ENCODE measurements at places on chromosomes 3 and 15. TPM values are rescaled to one million over a fixed set of nuclear protein-coding genes. Genes with fewer than 3 reads are reported as not detected.

DNA sequence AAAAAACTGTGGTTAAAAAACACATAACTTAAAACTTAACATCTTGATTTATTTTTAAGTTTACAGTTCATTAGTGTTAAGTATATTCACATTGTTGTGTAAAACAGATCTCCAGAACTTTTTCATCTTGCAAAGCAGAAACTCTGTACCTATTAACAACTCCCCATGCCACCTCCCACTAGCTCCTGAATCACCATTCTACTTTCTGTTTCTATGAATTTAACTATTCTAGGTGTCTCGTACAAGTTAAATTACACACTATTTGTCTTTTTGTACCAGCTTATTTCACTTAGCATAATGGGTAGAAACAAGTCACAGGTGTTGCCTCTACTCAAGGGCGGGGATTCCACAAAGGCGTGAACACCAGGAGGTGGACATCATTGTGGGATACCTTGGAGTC lies 43.2 kb downstream of the CRTC3 start:
- H3K4me1 ChIP-seq = no peaks in the 10 kb centered on the region
- DNase-seq = no peak
- no peaks in the 10 kb centered on the region for H3K36me3 ChIP-seq
- H3K27ac ChIP-seq = no peak overlapping the region
- H3K27me3 ChIP-seq = no peaks in the 10 kb centered on the region

- peak overlapping the region; percentile 93 for H3K27ac ChIP-seq
- H3K4me1 ChIP-seq = peaks cover 4% of the 10 kb centered on the region
- peak overlapping the region; percentile 98 for H3K4me3 ChIP-seq
- DNase-seq = peak; percentile 54
- no peaks in the 10 kb centered on the region for H3K27me3 ChIP-seq
These were observed 1.2 kb downstream of the GOLIM4 start for GRCh38 chr3:168094580-168094876.

GRCh38 chr3:124764746-124765145 lies 34.5 kb downstream of the UMPS start:
- no peak overlapping the region for H3K27ac ChIP-seq
- no peaks in the 10 kb centered on the region for H3K27me3 ChIP-seq
- peaks cover 29% of the 10 kb centered on the region for H3K36me3 ChIP-seq
- H3K4me3 ChIP-seq = no peak overlapping the region

- peaks cover 19% of the 10 kb centered on the region for H3K4me1 ChIP-seq
- H3K36me3 ChIP-seq = no peaks in the 10 kb centered on the region
- no peak overlapping the region for H3K4me3 ChIP-seq
- no peak overlapping the region for H3K27ac ChIP-seq
- no peaks in the 10 kb centered on the region for H3K27me3 ChIP-seq
These were observed 262.8 kb downstream of the RORA start for GRCh38 chr15:60966316-60966715.

DNA sequence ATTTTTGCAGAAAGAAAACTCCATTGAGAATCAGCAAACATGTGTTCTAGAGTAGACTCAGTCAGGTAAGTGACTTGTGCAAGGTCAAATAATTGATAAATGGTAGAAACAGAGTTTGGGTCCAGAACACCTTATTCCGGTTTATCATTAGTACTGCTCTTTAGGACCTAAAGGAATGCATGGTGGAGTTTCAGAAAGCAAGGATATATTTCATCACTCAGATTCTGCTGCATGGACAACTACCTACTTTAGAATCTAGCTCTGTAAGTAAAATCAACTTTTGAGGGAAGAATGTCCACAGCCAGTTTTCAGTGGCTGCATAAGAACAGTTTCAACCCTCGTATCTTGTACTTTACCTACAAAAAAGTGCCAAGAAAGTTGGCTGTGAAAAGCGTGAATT lies 43.6 kb downstream of the TIMP4 start:
- H3K4me1 ChIP-seq = no peaks in the 10 kb centered on the region
- peaks cover 24% of the 10 kb centered on the region for H3K27me3 ChIP-seq
- no peak for DNase-seq
- no peak overlapping the region for H3K27ac ChIP-seq
- H3K36me3 ChIP-seq = no peaks in the 10 kb centered on the region

- H3K4me3 ChIP-seq = no peak overlapping the region
- H3K36me3 ChIP-seq = no peaks in the 10 kb centered on the region
- no peak overlapping the region for H3K27ac ChIP-seq
- H3K27me3 ChIP-seq = no peaks in the 10 kb centered on the region
These were observed 395.5 kb downstream of the FGF12 start for GRCh38 chr3:192331749-192332385.

GRCh38 chr3:42675909-42676308 lies 9.4 kb upstream of the KLHL40 start:
- peaks cover 6% of the 10 kb centered on the region for H3K4me1 ChIP-seq
- H3K36me3 ChIP-seq = no peaks in the 10 kb centered on the region
- no peak overlapping the region for H3K27ac ChIP-seq
- no peaks in the 10 kb centered on the region for H3K27me3 ChIP-seq

- H3K27me3 ChIP-seq = no peaks in the 10 kb centered on the region
- H3K4me3 ChIP-seq = no peak overlapping the region
- no peaks in the 10 kb centered on the region for H3K36me3 ChIP-seq
- H3K4me1 ChIP-seq = no peaks in the 10 kb centered on the region
- no peak for DNase-seq
- no peak overlapping the region for H3K27ac ChIP-seq
These were observed 5.7 kb upstream of the GNB5 start for GRCh38 chr15:52196891-52197290.

DNA sequence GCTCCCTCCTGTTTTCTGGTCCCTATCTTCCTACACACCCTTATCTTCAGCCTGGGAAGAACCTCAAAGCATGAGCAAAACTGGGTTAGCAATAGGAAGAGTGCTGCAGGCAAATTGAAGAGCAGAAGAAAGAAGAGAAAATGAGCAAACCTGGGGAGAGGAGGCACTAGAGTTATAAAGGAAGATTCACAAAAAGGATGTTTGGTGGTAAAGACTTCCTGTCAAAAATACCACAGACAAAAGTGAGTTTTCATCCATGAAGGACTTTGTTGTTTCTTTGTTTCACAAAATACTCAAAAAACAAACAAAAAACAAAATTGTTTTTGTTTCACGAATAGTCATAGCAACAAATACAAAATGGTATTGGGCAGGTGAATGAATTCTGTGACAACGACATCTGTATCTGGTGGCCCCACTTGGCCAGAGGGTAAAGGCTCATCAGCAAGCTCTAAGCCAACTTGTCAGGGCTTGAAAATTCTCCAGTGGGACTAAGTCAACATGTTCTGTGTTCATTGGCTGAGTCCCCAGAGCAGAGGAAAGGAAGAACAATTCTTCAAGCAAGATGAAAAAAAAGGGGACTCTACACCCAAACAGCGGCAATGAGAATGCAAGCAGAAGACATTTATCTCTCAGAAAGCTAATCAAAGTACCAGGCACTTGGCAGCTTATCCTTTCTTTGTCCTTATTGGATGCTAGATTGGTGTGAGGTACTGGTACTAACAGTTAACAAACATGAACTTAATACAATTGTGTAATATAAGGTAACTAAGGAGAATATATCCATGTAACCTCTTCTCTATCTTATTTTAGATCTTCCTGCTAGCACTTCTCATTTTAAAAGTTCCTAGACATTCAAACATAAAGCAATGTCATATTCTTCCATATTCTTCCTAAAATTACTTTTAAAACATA lies 9.7 kb downstream of the ATP8B4 start:
- H3K4me1 ChIP-seq = no peaks in the 10 kb centered on the region
- no peaks in the 10 kb centered on the region for H3K36me3 ChIP-seq
- peaks cover 2% of the 10 kb centered on the region for H3K27me3 ChIP-seq
- DNase-seq = peak; percentile 53

DNA sequence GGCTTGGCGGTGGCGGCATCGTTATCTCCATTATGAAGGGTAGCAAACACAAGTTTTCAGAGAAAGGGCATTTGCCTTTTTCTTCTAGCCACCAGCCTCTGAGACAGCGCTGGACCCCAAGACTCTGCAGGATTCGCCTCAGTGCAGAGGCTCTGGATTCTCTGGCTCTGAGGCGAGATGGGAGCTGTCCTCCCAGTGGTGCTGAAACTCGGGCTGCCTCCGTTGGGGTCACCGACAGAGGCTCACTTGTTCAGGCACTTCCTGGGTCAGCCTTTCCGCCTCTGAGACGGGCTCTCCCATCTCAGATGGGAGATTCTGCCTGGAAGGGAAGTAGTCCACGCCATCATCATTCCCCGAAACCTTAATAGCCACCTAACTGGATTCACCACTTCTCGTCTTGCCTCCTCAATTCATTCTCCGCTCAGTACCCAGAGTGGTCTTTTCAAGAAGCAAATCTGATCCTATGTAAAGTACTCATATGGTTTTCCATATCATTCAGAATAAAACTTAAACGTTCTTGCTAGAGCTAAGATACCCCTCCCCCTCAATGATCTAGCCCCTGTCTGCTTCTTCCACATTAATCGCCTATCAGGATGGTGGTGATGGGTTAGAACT lies 76.9 kb downstream of the RHCG start:
- H3K27me3 ChIP-seq = peaks cover 33% of the 10 kb centered on the region
- H3K36me3 ChIP-seq = no peaks in the 10 kb centered on the region
- H3K4me3 ChIP-seq = no peak overlapping the region
- H3K27ac ChIP-seq = no peak overlapping the region
- no peaks in the 10 kb centered on the region for H3K4me1 ChIP-seq
- DNase-seq = peak; percentile 8

Gene ATP13A4
- 0.34 TPM for total RNA-seq

Gene MED12L
- 5.0 TPM for total RNA-seq

All from astrocyte (in vitro differentiated cells and primary cell).